Ecto neural progenitor cell (in vitro differentiated cells): ENCODE measurements at places on chromosomes 11 and 22.
A peak's percentile ranks its signal among the peaks of the same experiment; 100 is the strongest.

- DNase-seq: no peak
Measured at GRCh38 chr11:5467527-5467926, 18.4 kb downstream of the OR51I2 start.

GRCh38 chr22:43854121-43854785 lies 8.1 kb downstream of the SULT4A1 start:
- DNase-seq: no peak

DNA sequence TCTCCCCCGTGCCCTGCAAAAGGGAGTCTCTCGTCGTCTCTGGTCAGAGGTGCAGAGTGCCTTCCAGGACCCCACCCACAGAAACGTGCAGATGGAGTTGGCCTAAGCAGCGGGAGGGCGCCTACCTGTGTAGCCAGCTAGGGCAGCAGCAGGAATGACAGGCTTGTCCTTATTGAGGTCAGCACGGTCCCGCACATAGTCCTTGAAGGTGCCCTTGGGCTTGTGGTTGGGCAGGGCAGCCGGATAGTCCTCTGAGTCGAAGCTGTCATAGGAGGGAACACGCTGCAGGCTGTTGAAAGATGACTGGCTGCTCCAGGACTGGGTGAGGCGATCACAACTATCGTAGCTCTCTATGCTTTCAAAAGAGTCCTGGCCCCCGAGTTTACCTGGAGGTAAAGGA lies 107.3 kb downstream of the ETS1 start:
- no peak for DNase-seq

- no peak for DNase-seq
Measured at GRCh38 chr22:28873183-28873963, 10.0 kb upstream of the ZNRF3 start.

- DNase-seq: peak; percentile 46
Measured at GRCh38 chr11:38791346-38791961, 2193.4 kb upstream of the RAG2 start.

DNA sequence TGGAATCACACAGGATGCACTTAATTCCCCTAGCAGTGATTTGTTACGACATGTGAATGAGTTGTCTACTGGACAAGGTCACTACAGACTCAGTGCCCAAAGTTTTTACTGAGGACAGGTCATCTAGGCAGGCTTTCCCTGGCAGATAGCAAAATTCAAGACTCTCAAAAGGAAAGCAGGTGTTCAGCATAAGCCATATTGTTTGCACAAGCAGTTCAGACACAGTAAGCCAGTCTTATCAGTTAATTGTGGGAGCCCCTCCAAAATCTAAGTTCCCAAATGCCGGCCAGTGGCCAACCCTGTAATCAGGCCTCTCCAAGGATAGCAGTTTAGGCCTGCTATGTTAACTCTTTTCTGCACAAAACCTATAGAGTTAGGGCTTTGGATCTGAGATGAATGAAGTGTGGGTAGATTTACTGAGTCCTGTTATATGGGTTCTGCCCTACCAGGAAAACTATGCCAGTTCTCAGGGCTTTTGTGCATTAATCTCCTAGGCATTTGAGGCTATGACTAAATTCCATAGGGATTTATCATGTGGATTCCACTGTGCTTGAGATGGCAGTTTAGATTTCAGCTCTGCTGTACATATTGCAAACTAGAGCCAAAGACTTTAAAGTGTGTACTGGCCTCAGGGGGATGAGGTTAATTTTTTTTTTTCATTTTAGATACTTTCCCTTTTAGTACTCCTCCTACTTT lies 4.8 kb upstream of the ARHGEF12 start:
- DNase-seq: no peak

GRCh38 chr11:19714387-19715363 lies 2.0 kb downstream of the NAV2 start:
- peak; percentile 56 for DNase-seq

DNA sequence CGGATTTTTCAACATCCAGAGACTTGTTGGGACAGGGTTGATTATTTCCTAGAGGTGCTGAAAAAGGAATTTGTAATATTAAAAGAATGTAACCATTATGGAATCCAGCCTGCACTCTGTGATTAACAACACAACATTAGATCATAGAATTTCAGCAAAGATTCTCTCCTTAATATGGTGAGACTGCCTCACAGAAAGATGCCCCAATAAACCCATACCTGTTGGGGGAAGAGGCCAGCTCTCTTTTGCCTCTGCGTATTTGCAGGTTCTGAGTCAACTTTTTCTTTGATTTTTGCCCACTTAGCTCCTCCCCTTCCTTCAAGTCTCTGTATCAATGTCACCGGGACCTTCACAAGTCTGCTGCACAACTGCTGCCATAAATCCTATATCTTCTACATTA lies 12.4 kb upstream of the MTMR3 start:
- DNase-seq: no peak

- no peak for DNase-seq
Measured at GRCh38 chr11:96290631-96291030, 52.4 kb downstream of the MAML2 start.

DNA sequence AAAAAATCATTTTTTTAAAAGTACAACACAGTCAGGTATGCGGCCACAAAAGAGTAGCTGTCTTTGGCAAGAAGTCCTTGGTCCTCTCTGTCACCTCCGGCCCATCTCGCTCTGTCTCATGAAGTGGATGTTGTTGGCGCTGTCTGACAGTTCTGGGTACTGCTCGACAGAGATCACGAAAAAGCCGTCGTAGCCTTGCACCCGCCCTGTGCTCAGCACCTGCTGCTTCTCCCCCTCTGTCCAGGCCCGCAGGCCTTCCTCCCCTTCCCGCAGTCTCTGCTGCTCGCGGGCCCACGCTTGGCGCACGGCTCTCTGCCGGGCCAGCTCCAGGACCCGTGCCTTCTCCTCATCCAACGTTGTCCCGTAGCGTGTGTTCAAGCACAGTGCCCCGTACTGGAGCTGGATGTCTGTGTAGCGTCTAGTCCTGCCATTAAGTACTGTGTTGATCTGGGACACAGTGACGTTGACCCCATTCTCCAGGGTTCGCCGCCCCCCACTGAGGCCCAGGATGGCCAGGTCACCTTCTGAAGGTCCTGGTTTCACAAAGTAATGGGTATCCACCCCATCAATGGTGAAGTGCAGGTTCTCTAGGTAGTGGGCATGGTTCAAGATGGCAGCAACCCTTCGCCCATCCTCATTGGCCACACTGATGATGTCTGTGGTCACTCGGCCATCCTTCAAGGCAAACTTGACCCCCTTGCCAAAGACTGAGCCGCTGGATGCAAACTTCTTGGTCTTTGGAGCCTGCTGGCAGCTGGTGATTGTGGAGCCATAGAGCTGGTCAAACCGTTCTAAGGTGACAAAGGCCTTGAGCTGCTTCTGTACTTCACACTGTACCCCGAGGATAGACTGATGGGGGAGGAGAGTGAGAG lies 83.5 kb upstream of the NARS2 start:
- DNase-seq: no peak

GRCh38 chr11:99184146-99184545 lies 163.4 kb downstream of the CNTN5 start:
- no peak for DNase-seq

- no peak for DNase-seq
Measured at GRCh38 chr11:71996946-71997345, 1.8 kb upstream of the IL18BP start.

- DNase-seq: no peak
Measured at GRCh38 chr11:22430141-22430541, 92.0 kb downstream of the SLC17A6 start.

DNA sequence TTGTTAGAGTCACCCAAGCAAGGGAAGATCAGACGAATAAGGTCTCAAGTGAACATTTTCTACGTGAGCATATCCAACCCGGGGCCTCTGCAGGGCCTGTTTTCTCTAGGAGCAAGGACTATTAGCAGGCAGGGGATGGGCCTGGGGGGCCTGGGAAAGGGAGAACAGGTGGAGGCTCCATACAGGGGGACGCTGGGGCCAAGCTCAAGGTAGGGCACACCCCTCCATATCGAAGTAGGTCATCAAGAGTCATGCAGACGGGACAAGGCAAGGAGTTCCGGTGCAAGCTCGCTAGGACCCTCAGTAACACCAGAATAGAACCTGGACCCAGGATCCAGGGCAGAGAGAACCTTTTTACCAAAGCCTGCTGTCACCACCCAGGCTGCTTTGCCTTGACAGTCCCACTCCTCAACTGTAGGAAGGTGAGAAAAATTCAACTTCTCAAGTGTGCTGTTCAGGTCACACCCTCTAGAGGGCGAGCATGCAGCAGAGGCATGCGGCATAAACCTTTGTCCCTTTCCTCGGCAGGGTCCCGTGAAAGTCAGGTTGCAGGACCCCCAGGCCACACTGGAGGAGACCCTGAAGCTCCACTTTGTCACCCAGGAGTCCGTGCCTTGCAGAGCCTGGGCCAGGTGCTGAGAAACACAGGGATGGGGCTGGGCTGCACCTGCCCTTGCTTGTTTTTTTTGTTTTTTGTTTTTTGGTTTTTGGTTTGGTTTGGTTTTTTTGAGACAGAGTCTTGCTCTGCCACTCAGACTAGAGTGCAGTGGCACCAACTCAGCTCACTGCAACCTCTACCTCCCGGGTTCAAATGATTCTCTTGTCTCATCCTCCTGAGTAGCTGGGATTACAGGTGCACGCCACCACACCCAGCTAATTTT lies 8.6 kb upstream of the APOBEC3B start:
- peak; percentile 73 for DNase-seq

GRCh38 chr22:40187389-40187788 lies 9.7 kb downstream of the TNRC6B start:
- no peak for DNase-seq

- no peak for DNase-seq
Measured at GRCh38 chr22:24843048-24843447, 37.0 kb downstream of the SGSM1 start.

- no peak for DNase-seq
Measured at GRCh38 chr11:4454021-4454420, 4.9 kb downstream of the OR52K2 start.

DNA sequence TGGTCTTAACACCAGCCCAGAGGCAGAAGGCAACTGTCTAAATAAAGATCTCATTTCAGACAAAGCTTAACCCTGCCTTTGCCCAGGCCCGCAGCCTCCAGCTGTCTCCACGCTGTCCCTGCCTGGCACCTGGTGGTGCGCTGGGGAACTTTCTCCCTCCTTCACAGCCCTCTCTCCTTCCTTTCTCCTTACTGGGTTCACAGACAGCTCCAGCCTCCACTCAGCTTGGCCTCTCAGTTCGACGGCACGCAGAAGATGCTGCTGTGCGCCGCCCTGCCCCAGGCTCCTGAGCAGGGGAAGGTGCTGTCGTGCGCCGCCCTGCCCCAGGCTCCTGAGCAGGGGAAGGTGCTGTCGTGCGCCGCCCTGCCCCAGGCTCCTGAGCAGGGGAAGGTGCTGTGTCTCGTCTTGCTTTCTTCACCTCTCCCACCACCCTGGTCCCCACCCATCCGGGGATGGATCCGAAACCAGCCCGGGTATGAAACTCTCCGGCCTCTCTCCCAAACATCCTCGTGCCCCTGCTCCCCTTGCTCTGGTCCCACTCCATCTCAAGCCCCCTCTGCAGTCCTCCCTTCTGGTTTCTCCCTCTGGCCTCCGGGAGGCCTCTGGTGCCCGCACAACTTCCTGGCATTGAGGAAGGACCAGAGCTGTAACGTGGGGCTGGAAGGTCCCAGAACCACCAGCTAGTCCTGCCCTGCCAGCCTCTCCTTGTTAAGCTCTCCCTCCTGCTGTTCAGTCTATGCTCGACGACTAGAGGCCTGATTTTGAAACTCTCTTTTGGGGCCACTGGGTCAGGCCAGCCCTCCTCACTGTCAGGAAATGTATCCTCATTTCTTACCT lies 22.9 kb upstream of the JAM3 start:
- DNase-seq: no peak

- DNase-seq: no peak
Measured at GRCh38 chr11:130278151-130278550, 36.6 kb downstream of the ZBTB44 start.

- DNase-seq: no peak
Measured at GRCh38 chr11:69194956-69195355, 39.2 kb downstream of the SMIM38 start.

DNA sequence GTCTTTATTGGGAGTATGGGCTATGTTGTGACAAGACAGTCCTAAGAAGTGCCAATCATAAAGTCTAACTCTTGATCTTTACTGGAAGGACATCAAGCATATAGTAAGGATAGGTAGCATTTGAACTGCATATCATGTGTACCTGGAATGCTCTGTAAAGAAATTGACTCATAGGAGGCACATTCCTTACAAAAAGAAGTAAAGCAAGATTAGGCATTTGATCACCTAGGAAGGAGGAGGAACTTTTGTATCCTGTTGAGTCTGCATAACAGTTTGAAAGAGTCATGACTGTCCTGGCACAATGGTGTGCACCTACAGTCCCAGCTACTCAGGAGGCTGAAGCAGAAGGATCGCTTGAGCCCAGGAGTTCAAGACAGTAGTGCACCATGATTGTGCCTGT lies 42.2 kb upstream of the DNAJB7 start:
- no peak for DNase-seq

GRCh38 chr11:78595436-78596130 lies 20.9 kb upstream of the NARS2 start:
- DNase-seq: no peak

- no peak for DNase-seq
Measured at GRCh38 chr22:23068832-23069385, 1.4 kb upstream of the GNAZ start.

DNA sequence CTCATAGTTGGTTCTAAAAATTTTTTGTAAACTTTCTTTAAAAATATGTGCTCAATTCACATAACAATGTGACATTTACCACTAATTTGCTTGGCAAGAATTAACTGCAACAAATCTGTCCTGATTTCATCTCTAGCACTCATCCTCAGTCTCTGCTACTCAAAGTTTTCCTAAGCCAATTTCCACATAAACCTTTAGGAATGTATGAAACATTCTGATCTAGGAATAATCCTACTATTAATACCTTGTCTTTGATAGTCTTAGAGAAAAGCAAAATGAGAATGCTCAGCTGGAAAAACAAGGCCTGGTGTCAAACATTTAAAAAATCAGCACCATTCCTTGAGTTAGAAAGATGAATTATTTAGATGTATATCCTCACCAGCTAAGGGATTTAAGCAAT lies 114.3 kb downstream of the CD44 start:
- no peak for DNase-seq

- no peak for DNase-seq
Measured at GRCh38 chr11:33620423-33621171, 80.0 kb downstream of the C11orf91 start.

DNA sequence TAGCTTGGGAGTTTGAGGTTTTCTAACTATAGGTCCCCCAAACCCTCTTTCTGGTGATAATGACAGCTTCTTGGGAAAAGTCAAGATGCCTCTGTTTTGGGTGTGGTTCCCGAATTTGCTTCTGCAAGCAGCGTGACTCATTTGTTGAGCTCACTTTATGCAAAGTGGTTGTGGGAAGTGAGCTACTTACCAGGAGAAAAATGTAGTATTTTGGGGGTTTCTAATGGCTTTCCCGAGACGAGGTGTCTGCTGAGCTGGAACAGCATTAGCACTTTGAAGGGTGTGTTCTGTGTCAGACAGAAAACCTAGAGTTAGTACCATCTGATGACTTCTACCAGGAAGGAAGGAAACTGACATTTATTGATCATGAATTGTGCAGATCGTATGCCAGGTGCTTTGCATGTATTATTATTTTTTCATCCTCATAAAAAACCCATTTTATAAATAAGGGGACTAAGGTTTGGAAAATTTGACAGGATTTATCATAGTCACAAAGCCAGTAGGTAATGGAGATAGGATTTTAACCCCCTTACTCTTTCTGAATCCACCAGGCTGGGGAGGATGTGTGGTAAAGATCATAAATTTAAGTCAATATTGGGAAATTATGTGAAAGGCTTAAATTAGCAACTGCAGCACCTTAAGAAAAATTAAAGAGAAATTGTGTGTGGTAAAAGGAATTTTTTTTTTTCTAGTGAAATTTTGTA lies 108.8 kb upstream of the CD44 start:
- no peak for DNase-seq

- DNase-seq: no peak
Measured at GRCh38 chr22:38177926-38178604, 3.6 kb downstream of the PLA2G6 start.

- no peak for DNase-seq
Measured at GRCh38 chr22:30673136-30673535, 5.5 kb upstream of the DUSP18 start.
